ENCODE measurements at places on chromosomes 7 and 10.
A peak's percentile ranks its signal among the peaks of the same experiment; 100 is the strongest.

DNA sequence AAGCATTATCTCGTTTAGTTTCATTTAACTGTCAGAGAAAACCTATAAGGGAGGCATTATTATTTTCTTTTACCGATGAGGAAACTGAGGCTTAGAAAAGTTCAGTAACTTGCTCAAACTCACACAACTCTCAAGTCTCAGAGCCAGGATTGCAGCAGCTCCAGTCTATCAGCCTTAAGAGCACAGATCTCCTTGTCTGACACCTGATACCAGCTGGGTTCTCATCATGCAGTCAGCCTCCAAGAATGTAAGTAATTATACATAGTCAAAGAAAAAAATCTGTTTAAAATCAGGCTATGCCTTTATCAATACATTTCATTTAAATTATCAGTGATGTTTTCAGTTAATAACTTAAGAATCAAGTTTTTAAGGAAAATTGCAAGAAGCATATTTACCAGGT, 236.6 kb upstream of the TCF7L2 start:
- no peak for DNase-seq
- no peak overlapping the region for H3K27ac ChIP-seq
- peaks cover 4% of the 10 kb centered on the region for H3K36me3 ChIP-seq
- peaks cover 10% of the 10 kb centered on the region for H3K4me1 ChIP-seq
- H3K4me3 ChIP-seq: no peak overlapping the region
- H3K27me3 ChIP-seq: no peaks in the 10 kb centered on the region

- H3K4me3 ChIP-seq: peak overlapping the region; percentile 42
- H3K27me3 ChIP-seq: no peaks in the 10 kb centered on the region
- H3K27ac ChIP-seq: no peak overlapping the region
- no peak for DNase-seq
- no peaks in the 10 kb centered on the region for H3K36me3 ChIP-seq
- H3K4me1 ChIP-seq: peaks cover 11% of the 10 kb centered on the region
Measured at GRCh38 chr10:13049774-13050420, 48.4 kb upstream of the CCDC3 start.

GRCh38 chr7:152338561-152338960, 97.2 kb downstream of the KMT2C start:
- no peak overlapping the region for H3K4me3 ChIP-seq
- DNase-seq: no peak
- H3K36me3 ChIP-seq: no peaks in the 10 kb centered on the region
- H3K27ac ChIP-seq: no peak overlapping the region

GRCh38 chr10:60299961-60300883, 89.5 kb downstream of the ANK3 start:
- H3K36me3 ChIP-seq: no peaks in the 10 kb centered on the region
- H3K4me1 ChIP-seq: peaks cover 6% of the 10 kb centered on the region
- peak; percentile 64 for DNase-seq
- H3K4me3 ChIP-seq: no peak overlapping the region
- peak overlapping the region; percentile 6 for H3K27ac ChIP-seq

- no peak for DNase-seq
- no peak overlapping the region for H3K27ac ChIP-seq
- H3K4me1 ChIP-seq: no peaks in the 10 kb centered on the region
- H3K36me3 ChIP-seq: no peaks in the 10 kb centered on the region
Measured at GRCh38 chr10:84243759-84244158, 1.1 kb upstream of the RGR start.

- no peak for DNase-seq
- H3K27ac ChIP-seq: no peak overlapping the region
- no peaks in the 10 kb centered on the region for H3K27me3 ChIP-seq
- H3K4me3 ChIP-seq: no peak overlapping the region
- peaks cover 5% of the 10 kb centered on the region for H3K4me1 ChIP-seq
Measured at GRCh38 chr7:19405541-19405940, 260.3 kb upstream of the FERD3L start.

DNA sequence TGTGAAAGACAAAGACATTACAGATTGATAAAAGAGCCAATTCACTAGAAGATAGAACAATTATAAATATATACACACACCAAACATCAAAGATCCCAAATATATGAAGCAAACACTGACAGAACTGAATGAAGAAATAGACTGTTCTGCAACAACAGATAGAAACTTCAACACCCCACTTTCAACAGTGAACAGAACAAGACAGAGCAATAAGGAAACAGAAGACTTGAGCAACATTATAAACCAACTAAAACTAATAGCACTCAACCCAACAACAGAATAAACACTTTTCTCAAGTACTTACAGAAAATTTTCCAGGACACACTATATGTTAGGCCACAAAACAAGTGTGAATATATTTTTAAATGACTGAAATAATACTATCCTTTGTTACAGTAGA, 10.9 kb downstream of the CDCA7L start:
- H3K27ac ChIP-seq: no peak overlapping the region
- H3K4me3 ChIP-seq: no peak overlapping the region
- no peaks in the 10 kb centered on the region for H3K27me3 ChIP-seq
- H3K4me1 ChIP-seq: peaks cover 5% of the 10 kb centered on the region

DNA sequence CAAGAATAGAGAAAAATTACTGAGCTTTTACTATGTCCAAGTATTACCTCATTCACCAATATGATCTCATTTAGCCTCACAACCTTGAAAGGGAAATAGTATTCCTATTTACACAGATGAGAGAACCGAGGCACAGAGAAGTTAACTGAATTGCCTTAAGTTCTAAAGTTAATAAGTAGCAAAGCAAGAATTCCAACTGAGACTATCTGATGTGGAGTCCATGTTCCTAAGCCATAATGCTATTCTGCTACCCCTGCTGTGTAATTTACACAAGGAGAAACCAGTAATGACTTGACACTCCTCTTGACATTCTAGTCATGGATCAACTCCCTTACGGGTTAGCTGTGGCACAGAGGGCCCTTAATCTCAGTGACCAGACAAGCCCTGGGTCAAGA, 60.7 kb downstream of the ABCB4 start:
- H3K4me3 ChIP-seq: no peak overlapping the region
- H3K4me1 ChIP-seq: no peaks in the 10 kb centered on the region
- no peaks in the 10 kb centered on the region for H3K27me3 ChIP-seq
- no peak for DNase-seq

DNA sequence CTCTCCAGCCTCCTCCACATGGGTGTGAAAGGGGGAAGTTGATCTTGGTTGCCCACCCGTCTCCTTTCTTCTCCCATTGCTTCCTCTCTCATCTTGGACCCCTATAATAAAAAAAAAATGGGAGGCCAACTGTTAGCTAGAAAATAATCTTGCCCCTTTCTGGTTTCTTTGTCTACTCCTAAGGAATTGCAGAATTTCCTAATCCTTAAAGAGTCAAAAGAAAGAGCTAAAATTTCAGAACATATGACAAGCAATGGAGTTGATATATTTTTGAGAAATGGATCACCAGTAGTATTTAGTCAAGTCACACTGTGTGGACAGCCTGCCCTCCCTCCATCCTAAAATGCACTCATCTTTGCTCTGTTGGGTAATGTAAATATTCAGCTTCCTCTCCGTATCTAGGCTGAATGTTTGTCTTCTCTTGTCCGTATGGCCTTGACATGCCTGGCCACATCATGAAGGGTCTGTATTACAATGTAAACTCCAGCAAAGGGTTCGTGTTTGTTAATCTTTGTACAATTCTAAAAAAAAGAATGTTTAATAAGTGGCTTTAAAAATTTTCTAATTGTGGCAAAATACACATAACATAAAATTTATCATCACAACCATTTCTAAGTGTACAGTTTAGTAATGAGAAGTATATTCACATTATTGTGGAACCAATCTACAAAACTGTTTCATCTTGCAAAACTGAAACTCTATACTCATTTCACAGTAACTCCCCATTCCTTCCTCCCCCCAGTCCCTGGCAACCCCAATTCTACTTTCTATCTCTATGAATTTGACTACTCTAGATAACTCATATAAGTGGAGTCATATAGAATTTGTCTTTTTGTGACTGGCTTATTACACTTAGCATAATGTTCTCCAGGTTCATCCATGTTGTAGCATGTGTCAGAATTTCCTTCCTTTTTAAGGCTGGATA, 71.5 kb downstream of the ZNF92 start:
- H3K36me3 ChIP-seq: peaks cover 2% of the 10 kb centered on the region
- H3K27ac ChIP-seq: no peak overlapping the region
- H3K4me1 ChIP-seq: no peaks in the 10 kb centered on the region

DNA sequence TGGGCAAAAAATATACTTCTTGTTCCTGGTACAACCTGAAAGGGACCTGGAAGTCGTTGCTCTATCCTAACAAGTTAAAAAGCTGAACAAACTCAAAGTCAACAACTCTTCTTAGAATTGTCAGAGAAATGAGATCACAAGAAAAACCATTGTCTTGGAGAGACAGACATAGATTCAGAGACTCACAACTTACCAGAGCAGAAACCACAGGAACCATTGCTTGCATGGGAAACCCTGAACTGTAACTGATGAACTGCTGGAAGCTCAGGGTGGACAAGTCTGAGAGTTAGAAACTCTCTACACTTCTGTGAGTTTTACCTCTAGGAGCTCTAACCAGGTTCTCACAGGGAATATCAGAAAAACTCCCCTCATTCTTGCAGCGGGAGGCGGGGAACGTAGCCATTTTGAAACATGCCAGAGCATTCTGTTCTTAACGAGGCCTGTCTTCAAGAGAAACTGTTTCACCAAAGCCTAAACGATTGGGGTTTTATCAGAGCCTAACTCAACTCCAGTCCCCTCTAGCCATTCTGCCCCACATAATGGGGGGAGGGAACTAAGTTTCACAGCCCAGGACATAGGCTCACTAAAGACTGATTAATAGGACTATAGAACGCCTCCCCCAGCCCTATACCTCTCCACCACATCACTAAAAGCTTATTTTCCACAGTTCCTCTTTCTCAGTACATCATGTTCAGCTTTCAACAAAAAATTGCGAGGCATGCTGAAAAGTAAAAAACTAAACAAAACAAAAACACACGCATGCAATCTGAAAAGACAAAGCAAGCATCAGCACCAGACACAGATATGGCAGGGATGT, 12.0 kb upstream of the GSDME start:
- H3K36me3 ChIP-seq: no peaks in the 10 kb centered on the region
- H3K27ac ChIP-seq: no peak overlapping the region
- H3K27me3 ChIP-seq: no peaks in the 10 kb centered on the region
- DNase-seq: no peak

GRCh38 chr7:129468087-129468486, 33.9 kb downstream of the STRIP2 start:
- H3K27ac ChIP-seq: no peak overlapping the region
- no peak overlapping the region for H3K4me3 ChIP-seq
- no peaks in the 10 kb centered on the region for H3K27me3 ChIP-seq
- H3K36me3 ChIP-seq: peaks cover 1% of the 10 kb centered on the region
- H3K4me1 ChIP-seq: no peaks in the 10 kb centered on the region

DNA sequence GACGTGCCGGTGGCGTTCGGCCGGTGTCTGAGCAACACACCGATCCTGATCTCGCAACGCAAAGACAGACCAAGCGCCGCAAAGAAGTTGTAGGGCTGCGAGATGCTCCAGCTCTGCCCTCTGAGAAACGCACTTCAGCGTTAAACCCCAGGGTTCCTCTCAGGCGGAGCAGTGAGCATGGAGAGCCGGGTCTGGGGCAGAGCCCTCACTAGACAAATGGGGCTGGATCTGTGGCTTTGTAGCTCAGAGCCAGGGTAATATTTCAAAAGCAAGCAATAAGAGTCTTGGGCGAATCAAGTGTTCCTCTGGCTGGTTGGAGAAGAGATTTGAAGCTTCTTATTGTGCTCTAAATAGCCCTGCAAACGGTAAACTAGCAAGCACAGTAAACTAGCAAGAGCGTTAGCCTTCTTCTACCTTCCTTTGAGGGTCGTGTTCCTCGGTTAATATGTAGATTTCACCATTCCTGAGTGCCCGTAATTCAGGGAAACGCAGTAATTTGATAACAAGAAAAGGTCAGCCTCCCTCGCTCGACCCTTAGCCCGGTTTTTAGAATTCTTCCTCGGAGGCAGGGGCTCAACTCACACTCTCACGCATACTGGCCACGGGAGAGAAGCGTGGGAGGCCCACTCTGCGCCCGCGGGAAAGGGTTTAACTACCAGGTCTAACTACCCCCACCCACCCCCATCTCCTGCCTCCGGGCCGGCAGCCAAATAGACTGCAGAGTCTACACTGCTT, 6.7 kb downstream of the SKAP2 start:
- no peak overlapping the region for H3K27ac ChIP-seq
- peaks cover 8% of the 10 kb centered on the region for H3K27me3 ChIP-seq
- peak overlapping the region; percentile 79 for H3K4me3 ChIP-seq

DNA sequence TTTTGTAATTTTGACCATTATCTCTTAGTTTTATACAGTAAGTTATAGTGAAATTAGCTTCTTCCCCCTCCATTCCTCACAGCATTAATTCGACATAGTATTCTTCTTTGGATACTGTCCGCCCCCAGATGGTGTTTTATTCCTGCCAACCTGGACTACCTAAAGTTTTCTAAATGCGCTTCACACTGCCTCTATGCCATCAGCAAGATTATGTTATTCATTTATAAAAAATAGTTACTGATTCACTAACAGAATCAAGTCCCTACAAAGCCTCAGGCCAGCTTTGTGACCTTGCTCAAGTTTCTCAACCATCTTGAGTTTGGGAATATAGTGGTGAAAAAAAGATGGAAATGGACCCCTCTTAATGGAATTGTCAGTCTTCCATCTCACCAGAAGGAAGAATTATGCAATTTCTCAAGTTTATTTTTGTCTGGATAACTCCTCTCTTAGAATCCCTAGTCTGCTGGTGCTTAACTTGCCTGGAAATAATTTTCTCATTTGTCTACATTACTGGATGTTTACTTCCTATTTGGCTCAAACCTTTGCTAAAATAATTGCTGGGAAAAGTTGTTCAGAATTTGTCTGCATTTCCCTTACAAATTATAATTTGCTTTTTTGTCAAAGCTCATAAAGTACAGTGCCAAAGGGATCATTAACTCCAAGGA, 16.7 kb upstream of the FGL2 start:
- no peaks in the 10 kb centered on the region for H3K27me3 ChIP-seq
- no peaks in the 10 kb centered on the region for H3K4me1 ChIP-seq
- peaks cover 15% of the 10 kb centered on the region for H3K36me3 ChIP-seq
